Foreskin keratinocyte (primary cell): ENCODE measurements at places on chromosomes 1 and 21. TPM values are rescaled to one million over a fixed set of nuclear protein-coding genes. Genes with fewer than 3 reads are reported as not detected.
A peak's percentile ranks its signal among the peaks of the same experiment; 100 is the strongest.

Gene LHX4
- total RNA-seq, result not detected in 2 replicates

Gene APCS
- total RNA-seq, result not detected in 2 replicates

Gene LGR6
- total RNA-seq, result 0.21 and 0.78 TPM in 2 replicates

Gene LRRC71
- not detected in 2 replicates for total RNA-seq

Gene MYOCOS
- 0.07 TPM in 1 of 2 replicates, not detected in the other for total RNA-seq

Gene ESRRG
- 0.03 and 0.07 TPM in 2 replicates for total RNA-seq

Gene B4GALT2
- 90.6 and 99.1 TPM in 2 replicates for total RNA-seq

Gene KCNJ9
- total RNA-seq, result not detected in 2 replicates

Gene AQP10
- total RNA-seq, result 0.17 and 0.18 TPM in 2 replicates

Gene CASQ2
- total RNA-seq, result not detected in 2 replicates

Gene TIMM17A
- 63.6 and 66.4 TPM in 2 replicates for total RNA-seq

Gene ESPN
- 1.5 and 2.1 TPM in 2 replicates for total RNA-seq

Gene HPCAL4
- total RNA-seq, result not detected in 2 replicates

Gene ERRFI1
- 98.3 and 108 TPM in 2 replicates for total RNA-seq

DNA sequence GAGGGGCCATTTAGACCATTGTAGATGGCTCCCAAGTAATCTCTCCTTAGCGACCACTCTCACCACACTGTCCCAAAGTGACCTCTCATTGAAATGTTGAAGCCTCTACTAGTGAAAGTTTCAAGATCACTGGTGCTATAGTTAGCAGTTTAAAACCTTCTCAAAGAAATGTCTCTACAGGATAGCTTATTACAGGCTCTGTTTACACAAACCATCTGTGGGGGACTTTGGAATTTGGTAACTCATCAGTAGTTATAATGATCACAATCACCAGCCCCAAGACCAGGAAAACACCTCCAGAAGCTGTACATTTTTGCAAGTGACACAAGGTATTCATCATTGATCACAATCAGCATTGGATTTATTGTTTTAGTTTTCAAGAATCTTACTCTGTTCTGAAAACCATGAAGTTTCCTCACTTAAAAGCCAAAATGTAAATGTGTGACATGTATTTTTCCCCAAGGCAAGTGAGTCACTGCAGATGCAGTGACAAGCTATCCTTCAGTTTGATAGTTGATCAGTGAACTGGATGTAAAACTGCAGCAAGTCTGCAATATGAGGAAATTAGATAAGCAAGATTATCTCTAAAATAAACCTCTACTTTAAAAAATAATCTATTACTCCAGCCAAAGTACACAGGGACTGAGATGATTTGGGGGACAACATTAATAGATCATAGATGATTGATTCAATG, 41.9 kb downstream of the C21orf91 start:
- DNase-seq, result no peak

DNA sequence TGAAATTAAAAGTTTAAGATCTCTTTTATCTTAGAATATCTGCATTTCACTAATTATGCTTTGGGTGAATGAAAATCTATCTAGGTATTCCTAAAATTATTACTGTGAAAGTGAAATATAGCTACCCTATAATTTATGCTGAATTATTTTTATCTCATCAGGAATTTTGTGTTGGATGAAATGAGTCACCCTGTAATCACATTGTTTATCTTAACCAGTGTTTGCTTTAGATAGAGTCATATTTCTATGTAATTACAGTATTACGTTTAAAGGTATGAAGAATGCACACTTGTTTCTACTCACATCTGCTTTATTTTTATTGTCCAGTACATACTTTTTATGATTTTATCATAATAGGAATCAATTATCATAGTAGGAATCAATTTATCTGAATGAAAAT, 249.2 kb downstream of the NCAM2 start:
- DNase-seq, result no peak

DNA sequence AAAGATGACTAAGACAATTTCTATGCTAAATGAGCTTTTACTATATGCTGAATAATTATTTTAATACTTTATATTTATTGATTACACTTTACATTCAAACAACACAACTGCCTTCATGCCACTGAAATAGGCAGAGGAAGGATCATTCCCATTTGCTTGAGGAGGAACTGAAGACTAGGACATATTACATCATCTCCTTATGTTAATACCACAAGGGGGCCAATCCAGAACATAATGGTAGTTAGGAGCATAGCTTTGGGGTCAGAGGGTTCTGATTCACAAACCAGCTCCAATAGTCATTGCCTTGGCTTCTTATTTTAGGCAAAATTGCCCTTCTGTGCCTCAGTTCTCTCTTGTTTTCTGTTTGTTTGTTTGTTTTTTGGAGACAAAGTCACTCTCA, 306.5 kb downstream of the KCNH1 start:
- DNase-seq, result no peak

- DNase-seq, result peak; percentile 97
Observed at GRCh38 chr1:181119093-181119989, 30.8 kb downstream of the IER5 start.

DNA sequence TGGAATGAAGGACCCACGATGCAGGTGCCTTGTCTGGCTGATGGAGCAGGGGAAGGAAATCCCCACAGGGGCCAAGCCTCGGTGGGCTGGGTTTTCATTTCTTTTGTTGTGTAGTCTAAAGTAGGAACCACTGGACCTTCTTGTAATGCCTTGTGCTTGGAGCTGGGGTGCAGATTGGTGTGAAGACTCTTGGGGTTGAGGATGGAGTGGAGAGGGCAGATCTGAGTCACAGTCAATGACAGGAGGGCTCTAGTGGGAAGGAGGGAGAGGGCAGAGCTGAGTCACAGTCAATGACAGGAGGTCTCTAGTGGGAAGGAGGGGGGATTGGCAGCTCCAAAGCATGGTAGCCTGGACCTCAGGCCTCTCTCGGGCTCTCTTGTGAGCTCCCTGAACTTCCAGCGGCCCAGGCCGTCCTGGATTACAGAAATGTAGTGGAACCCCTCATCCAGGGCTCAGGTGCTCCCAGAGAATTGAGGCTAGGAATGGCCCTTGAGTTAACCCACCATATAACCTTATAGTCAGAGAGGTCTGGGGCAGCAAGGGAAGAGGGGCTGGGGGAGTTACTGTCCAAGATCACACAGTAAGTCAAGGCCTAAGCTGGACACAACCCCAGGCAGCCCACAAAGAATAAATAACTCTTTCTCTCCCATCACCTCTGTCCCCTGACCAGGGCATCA, 313.8 kb downstream of the MATN1 start:
- no peak for DNase-seq

GRCh38 chr1:16208270-16208987, 4.0 kb downstream of the ARHGEF19 start:
- peak; percentile 35 for DNase-seq

DNA sequence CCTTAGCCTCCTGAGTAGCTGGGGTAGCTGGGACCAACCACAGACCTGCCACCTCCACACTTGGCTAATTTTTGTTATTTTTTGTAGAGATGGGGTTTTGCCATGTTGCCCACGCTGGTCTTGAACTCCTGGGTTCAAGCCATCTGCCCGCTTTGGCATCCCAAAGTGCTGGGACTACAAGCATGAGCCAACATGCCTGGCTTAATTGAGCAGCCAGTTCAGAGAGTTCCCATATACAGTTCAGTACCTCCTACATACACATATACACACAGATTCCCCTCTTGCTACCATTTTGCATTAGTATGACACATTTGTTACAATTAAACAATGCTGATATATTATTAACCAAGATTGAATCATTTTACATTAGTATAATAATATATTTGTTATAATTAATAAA, 2.9 kb downstream of the RNPEP start:
- DNase-seq, result no peak

- DNase-seq, result no peak
Observed at GRCh38 chr1:200739702-200740570, 1.2 kb downstream of the CAMSAP2 start.

- DNase-seq, result no peak
Observed at GRCh38 chr1:179742717-179743678, at the start of gene FAM163A. TSS of gene FAM163A (plus strand) at chr1:179743291. CDS start at chr1:179813098, 69,807 bp downstream.

DNA sequence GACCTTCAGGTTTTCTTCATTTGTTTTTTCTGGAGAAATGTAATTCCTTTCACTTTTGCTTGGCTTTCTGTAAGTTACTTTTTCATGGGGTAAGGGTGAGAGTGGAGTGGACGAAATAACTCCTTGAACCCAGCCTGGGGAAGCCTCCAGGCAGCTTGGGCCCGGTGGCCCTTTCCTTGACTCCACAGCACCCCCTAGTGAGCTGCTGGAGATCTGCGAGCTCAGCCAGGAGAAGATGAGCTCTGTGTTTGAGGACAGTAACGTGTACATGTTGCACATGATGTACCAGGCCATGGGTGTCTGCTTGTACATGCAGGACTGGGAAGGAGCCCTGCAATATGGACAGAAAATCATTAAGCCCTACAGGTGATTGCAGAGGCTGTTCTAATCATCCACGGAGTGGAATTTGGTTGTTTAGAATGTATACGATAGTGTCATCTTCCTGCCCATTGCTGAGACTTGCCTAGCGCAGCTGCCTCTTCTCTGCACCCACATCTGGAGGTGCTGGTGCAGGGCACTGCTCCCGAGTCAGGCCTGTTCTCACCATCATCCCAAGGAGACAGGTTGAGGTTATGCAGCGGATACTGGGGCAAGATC, 51.0 kb downstream of the SMYD2 start:
- peak; percentile 89 for DNase-seq

DNA sequence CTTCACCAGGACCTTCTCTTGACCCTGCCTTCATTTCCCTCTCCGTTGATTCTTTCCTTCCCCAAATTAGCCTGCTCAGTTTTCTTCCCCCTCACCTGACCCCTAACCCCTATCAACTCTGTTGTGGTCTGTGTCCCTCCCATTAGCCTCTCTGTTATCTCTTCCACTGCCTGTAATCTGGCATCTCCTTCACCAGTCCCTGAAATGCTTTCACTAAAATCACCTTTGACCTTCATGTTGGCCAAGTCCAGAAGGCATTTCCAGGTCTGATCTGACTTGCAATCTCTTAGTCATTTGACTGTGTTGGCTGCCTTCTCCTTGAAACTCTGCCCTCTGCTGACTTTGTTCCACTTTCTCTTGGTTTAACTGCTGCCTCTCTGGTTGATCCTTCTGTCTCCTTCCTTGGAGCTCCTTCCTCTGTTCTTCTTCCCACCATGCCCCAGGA, 28.2 kb downstream of the ATP8B2 start:
- no peak for DNase-seq

GRCh38 chr1:17948594-17948993, 159.0 kb upstream of the IGSF21 start:
- no peak for DNase-seq

DNA sequence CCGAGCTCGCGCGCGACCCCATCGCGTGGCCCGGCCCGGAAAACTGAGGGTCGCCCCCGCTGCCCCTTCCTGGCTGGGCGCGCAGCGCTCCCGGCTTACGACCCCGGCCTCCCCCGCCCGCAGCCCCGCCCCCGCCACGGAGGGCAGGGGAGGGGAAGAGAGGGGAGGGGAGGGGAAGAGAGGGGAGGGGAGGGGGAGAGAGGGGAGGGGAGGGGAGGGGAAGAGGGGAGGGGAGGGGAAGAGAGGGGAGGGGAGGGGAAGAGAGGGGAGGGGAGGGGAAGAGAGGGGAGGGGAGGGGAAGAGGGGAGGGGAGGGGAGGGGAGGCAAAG, 6.7 kb upstream of the ANKRD65 start:
- no peak for DNase-seq

DNA sequence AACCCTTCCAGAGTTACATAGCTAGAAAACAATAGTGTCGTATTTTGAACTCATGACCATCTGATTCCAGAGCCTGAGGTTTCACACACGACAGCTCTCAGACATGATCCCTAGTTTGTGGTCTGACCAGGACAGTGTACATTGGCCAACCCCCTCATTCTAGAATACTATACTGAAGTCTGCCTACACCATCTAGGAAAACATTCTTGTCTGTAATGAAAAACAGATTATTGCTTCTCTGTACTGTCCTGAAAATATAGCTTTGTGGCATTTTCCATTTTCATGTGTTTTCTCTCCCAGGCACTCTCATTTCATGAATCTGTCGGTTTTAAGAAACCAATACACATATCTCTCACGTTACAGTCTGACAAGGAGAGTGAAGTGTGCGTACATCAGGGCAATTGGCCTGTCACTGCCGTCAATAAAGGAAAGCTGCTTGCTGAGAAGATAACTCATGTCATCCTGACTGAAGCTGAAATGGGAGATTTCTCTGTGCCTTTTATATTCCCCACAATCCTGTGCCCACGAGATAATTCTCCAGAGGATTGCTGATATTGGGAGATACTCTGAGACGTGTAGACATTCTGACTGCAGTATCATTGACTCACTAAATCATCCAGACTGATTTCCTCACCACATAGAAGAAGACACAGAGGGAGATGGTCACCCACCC, 585.6 kb downstream of the PLPP3 start:
- no peak for DNase-seq

- DNase-seq, result peak; percentile 45
Observed at GRCh38 chr1:53047737-53048736, 14.0 kb upstream of the PODN start.

GRCh38 chr1:175343945-175344344, 151.4 kb upstream of the KIAA0040 start:
- DNase-seq, result no peak

DNA sequence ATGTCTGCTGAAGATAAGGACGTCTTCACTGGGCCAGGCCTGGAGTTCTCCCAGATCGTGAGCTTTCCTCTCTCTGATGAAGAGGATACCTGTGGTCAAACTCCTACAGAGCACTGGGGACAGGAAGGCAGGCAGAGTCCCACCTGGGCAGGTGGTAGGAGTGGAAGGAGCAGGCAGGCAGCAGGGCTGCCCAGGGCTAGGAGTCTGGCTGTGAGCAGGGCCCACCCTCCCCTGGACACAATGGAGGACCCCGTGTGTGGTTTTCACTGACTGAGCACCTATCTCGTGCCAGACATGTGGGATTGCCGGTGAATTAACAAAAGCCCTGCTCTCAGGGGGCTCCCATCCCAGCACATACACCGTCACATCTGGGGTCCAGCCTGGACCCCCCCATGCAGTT, 4.9 kb upstream of the SAMD11 start:
- no peak for DNase-seq

DNA sequence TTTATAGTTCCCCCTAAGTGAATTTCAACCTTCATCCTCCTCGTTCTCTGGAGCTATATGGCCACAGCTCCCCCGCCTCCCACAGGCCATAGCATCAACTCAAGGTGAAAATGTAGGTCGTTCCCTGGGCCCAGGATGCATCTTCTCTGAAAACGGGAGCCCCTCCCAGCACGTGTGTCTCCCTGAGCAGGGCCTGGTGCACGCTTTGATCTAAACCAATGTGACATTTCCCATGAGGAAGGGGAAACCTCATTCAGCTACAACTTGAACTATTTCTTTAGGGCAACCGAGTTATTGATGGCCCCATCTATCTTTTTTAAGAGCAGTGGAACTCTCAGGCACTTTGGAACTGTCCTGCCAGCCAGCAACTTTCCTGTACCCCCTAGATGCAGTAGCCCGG, 57.8 kb upstream of the BACE2 start:
- no peak for DNase-seq

GRCh38 chr1:236009191-236009590, 55.7 kb downstream of the NID1 start:
- no peak for DNase-seq

- DNase-seq, result peak; percentile 61
Observed at GRCh38 chr1:243447347-243447746, 191.5 kb downstream of the SDCCAG8 start.

- no peak for DNase-seq
Observed at GRCh38 chr1:51032936-51033335, 62.9 kb downstream of the CDKN2C start.
